Stimulated activated CD8-positive, alpha-beta memory T cell treated with anti-CD3 and anti-CD28 coated beads, Interleukin-7, amount 100 ng/mL, for 1 hour (primary cell): ENCODE measurements at places on chromosomes 7 and 10.

DNA sequence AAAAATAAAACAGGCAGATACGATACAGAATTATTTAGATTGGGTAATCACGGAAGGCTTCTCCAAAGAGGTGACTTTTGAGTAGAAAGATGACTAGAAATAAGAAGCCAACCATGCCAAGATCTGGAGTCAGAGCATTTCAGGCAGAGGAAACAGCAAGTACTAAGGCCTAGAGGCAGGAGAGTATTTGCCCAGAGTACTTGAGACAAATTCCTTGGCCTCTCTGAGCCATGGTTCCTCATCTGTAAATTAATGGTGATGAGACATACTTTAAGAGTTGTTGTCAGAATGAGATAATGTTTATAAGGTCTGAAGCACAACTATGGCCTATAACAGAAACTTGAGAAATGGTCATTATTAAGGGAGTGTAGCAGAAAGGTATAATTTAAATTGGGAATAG, 15.8 kb upstream of the GPR37 start:
- no peak for DNase-seq

DNA sequence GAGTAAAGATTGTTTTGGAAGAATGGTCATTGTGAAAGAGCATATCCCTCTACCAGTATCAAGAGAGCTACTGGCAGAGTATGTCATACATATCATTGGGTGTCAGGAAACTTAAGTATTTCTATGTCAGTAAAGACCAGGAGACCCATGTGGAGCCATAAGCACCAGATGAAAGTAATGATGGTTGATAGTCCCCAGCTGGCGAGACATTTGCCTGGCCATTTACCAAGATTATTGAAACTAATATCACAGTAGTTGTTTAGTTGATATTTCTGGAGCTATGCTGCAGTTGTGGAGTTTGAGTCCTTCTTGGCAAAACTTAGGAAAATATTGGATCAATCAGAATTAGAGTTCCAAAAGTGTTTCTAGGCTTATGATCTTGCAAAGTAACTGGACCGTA, 114.8 kb downstream of the SNX10 start:
- no peak for DNase-seq

GRCh38 chr7:16014031-16014430, 327.5 kb upstream of the MEOX2 start:
- no peak for DNase-seq

DNA sequence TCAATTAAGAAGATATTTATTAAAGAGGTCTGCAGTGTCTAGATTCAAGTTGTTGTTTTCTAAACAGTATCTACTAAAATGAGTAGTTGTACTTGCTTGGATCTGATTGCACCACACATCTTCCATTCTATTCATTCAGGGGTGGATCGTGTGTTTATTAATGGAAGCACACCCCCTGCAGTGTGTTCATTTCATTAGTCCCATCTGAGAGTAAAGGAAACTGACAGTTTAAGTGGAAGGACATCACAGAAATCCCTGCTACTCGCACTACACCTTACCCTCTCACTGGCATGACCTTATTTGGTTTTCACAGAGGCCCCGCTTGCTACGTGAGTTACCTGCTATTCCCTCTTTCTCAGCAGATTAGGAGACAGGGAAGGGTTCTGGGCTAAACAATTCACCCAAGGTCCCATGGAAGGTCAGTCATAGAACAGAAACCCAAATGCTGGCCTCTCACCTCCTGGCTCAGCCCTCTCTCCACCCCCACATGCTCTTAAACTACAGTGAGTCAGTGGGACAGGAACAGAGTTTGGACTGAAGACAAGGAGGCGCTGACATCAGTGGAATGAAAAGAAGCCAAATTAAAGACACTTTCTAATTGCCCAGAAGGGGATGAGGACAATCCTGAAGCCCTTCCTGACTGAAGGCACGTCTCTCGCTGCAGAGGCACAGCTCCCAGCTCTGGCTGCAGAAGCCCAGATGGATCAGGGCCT, 369.2 kb upstream of the NRP1 start:
- no peak for DNase-seq

GRCh38 chr10:99630433-99630832, 10.2 kb upstream of the SLC25A28 start:
- DNase-seq, result no peak

GRCh38 chr10:123062726-123063125, 53.9 kb downstream of the ACADSB start:
- DNase-seq, result no peak

- no peak for DNase-seq
These were observed 15.8 kb upstream of the ADAMTS14 start for GRCh38 chr10:70656489-70656888.

DNA sequence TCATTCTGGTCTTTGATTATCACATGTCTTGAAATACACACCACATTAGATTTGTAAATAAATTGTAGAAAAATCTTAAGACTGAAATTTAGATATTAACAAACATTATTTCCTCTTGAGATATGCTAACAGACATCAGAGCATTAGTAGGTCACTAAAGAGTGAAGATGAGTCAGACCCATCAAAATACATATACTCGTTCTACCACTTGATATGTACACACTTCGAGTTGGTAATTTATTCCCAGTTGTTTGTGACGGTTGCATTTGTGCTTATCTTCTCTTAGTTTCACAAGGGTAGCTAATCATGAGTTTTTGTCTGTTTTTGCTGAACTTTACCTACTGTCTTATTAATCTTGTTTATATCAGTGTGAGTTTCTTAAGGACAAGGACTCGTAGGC, 383.4 kb downstream of the AUTS2 start:
- no peak for DNase-seq

GRCh38 chr10:12507165-12507850, 158.0 kb downstream of the CAMK1D start:
- no peak for DNase-seq

- no peak for DNase-seq
These were observed 106.6 kb upstream of the INHBA start for GRCh38 chr7:41809529-41809939.

GRCh38 chr7:132464740-132465139, 111.5 kb downstream of the PLXNA4 start:
- no peak for DNase-seq

GRCh38 chr10:51770709-51771108, 71.3 kb upstream of the CSTF2T start:
- DNase-seq, result no peak

DNA sequence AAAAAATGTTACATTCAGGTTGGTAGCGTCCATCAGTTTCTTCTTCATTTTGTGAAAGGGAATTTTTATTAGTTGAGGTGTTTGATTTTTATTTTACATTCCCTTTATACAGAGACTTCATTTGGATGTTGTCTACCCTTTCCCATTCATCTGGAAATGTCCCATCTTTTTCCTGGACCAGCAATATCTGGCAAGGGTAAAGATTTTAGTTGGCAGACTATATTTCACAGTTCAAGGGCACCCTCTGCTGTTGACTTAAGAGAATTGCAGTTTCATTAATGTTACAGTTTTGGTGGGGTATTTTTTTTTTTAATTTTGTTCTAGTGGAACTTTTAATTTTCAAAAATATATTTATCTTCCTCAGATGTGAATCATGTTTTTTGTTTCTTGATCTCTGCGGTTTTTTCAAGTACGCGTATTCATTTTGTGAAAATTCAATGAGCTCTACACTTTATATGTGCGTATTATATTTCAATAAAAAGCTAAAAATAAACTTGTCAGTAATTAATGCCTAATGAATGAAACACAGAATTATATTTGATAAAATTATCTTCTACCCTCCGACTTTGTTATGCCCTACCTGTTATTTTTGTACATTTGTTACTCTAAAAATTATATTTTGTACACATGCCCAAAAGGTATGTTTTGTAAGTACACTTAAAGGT, 97.9 kb upstream of the KLF14 start:
- no peak for DNase-seq

- no peak for DNase-seq
These were observed 181.0 kb upstream of the MDFIC start for GRCh38 chr7:114740941-114741340.

GRCh38 chr7:108004220-108005142, 1.5 kb upstream of the LAMB1 start:
- DNase-seq, result no peak

DNA sequence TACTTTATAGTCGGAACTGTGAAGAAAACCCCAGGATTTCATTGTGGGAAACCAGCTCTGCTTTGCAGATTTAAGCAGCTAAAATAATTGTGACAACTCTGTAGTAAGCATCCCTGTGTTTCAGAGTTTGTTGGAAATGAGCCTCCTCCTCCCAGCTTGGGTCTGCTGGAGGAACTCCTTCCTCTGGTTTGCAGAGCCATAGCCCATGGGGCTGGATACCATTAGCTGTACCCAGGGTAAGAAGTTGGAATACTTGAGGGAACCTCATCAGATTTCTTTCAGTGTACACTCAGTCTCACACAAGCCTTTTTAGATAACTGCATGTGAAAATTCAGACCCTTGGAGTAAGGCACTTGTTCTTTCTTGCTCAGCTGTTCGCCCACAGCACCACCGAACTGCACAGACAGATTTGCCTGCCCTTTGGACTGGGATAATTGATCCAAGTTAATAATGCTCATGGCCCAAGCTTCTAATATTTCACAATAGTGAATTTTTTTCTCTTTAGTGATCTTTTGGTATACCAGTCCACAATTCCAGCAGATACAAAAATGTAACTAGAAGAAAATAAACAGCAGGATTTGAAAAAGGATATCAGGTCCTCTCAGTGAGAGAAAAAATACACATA, 467.4 kb upstream of the FZD8 start:
- no peak for DNase-seq

DNA sequence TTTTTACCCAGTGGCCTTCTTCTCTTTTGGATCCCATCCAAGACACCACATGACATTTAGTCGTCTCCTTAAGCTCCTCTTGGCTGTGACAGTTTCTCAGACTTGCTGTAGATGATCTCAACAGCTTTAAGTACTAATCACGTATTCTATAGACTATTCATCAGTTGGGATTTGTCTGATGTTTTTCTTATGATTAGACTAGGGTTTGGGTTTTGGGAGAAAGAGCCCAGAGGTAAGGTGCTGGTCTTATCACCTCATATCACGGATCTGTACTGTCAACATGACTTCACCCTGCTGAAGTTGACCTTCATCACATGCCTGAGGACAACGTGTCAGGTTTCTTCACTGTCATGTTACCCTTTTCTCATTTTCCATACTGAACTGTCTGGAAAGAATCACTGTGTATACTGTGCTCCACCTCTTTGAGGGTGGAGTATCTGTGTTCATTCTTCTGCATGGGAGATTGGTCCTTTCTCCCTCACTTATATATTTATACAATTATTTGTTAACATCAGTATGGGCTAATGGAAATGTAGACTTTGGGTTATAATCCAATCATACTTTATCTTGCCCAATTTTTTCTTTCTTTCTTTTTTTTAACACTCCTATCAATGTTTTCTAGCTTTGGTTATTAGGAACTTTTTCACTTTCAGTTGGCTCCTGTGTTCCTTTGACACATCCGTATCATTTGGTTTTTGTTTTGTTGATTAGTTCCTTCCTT, 6.4 kb upstream of the HKDC1 start:
- DNase-seq, result no peak

DNA sequence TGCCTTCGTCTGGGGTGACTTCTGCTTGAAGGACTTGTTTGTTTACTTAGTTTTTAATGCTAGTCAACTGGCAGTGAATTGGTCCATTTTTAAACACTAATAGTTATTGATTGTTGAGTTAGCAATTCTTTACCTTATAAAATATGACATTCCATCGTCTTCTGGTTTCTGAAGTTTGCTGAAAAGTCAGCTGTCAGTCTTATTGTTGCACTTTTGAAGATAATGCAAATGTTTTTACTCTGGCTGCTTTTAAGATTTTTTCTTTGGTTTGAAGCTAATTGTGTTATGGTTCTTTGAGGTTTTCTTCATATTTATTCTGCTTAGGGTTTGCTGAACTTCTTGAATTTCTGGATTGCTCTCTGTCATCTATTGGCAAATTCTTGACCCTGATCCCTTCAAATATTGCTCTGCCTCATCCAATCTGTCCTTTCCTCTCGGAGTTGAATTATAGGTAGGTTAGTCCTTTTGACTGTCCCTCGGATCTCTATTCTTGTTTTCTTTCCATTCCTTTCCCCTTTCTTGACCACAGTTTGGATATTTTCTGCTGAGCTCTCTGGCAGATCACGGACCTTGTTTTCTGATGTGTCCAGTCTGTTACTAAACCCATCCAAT, 24.2 kb downstream of the MGMT start:
- no peak for DNase-seq

DNA sequence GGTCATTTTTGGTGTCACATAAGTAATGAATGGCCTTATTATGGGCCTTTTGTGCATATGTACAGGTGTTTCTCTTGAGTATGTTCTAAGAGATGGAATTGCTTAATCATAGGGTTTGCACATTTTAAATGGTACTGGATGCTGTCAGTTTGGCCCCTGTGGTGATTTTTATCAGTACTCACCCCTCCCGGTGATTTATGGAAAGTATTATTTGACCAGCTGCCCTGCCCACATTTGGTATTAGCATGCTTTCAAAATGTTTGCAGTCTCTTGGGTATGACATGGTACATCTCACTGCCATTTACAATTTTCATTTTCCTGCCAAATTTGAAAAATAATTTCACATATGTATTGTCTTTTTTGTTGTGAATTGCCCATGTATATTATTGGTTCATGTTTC, 427.7 kb downstream of the LRMDA start:
- no peak for DNase-seq
